HT1080 (cell line): ENCODE measurements at places on chromosomes 16 and 17.
A peak's percentile ranks its signal among the peaks of the same experiment; 100 is the strongest.

- DNase-seq = peak; percentile 89
These were observed 9.7 kb upstream of the ARL2BP start for GRCh38 chr16:57235128-57236021.

- no peak for DNase-seq
These were observed 45.7 kb upstream of the FAM20A start for GRCh38 chr17:68646626-68647526.

DNA sequence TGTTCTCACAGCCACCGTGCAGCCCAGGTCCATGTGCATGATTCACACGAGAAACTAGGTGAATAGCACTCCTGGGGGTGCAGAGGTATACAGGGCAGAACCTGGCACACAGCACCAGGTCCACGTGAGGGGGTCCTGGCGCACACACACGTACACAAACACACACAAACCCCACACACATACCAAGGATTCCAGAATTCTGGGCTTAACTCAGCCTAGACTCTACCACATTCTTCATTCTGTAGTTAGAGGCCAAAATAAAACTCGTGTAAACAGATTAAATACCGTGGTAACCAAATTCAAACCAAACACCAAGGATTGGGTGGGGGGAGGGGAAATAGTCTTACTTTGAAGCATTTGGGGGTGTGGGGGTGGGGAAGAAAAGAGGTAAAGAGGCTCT, 58.5 kb downstream of the XYLT1 start:
- DNase-seq = no peak

DNA sequence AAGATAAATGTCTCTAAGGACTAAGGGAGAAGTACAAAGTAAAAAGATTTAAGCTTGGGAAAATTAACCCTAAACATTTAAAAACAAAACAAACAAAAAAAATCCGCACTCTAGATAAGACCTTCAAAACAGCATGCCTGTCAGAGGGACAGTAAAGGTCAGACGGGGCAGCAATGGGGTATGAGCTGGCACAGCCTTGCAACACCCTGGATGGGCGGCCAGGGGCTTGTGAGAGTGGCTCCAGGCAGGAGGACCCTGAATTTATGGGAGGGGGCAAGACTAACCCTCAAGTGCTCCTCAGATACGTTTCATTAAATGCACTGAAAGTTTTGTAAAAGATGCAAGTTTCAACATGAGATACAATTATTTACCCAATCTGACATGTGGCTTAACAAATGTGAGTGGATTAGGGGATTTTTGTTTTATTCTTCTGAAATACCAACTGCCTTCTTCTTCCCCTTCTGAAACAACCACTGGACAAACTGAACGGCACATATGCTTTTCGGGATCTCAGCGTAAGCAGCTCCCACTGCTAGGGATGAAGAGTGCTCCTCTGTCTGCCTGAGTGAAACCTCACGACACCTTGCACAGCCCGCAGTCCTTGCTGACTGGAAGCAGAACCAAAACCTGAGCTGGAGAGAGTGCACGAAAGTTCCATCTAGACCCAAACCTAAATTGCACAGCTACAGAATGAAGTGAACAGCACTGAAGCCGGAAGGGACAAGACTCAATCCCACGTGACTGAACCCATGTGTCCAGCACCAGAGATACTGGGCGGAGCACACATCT, 128.4 kb downstream of the ANKRD11 start:
- DNase-seq = no peak

- DNase-seq = no peak
These were observed 4.3 kb downstream of the CENPX start for GRCh38 chr17:82018152-82018988.

DNA sequence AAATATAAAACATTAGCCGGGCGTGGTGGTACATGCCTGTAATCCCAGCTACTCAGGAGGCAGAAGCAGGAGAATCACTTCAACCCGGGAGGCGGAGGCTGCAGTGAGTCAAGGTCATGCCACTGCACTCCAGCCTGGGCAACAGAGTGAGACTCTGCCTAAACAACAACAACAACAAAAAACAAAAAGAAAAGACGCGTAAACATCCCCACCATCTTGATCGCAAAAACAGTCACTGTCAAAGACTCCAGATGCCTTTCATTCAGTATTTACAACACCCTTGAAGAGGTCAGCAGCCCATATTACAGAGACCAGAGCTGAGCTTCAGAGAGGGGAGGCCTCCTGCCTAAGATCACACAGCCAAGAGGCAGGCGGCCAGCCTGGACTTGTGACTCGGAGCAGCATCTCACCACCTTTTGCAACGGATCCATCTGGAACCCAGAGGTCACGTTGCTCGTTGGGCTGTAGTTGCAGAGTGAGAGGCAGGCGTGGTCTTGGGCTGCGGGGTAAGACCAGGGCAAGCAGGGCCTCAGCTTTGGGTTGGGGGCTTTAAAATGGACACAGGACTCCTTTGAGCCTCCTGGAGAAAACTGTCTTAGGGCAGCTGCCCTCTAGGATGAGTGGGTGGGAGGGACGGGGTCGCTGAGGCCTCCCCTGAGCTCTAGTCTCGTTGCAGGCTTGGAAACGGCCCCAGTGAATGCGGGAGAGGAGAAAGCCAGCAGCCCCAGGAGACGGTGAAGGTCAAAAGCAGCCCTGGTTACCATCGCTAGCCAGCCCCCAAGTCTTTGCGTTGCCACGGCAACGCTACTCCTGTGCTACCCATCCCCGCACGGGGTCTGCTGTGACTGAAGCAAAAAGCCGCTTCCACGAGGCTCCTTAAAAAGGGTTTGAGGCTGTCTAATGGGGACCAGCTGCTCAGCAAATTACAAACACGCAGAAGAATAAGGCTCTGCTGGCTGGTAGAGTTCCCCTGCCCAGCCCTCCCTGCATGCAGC, 26.1 kb downstream of the LGALS3BP start:
- DNase-seq = no peak

DNA sequence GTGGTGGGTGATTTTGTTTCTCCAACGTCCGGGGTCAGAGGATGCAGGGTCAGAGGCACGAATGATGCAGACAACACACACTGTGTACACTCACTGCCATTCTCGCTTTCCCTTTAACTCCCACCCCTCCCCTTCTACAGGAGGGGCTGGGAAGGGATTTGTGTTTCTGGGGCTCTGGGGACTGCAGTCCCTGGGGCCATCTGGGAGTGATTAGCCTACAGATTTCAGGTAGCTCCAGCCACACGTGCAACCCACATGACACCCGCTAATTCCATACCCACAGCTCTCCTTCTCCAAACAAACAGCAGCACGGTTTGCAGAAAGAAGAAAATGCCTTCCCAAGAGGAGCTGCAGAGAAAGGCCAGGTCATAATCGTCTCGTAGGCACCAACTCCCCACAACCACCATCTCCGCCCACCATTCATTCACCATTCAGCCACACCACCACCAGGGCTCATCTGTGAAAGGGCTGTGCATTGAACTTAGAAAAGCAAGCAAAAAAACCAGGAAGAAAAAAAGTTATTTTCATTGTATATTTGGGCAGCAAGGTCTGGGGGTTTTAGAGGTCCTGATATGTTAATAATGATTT, 9.4 kb upstream of the SOX9 start:
- DNase-seq = no peak

DNA sequence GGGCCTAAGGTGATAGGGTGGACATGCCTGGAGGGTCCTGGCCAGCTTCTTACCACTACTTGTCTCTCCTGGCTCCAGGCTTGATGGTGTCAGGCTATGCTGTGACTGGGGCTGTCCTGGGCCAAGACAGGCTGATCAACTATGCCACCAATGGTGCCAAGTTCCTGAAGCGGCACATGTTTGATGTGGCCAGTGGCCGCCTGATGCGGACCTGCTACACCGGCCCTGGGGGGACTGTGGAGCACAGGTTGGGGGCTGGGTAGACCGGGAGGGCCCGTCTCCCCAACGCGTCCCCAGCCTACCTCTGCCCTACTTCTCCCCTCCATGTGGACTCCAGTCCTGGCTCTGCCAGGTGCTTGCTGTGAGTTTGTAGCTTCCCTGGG, 4.5 kb downstream of the SPATA20 start:
- no peak for DNase-seq

DNA sequence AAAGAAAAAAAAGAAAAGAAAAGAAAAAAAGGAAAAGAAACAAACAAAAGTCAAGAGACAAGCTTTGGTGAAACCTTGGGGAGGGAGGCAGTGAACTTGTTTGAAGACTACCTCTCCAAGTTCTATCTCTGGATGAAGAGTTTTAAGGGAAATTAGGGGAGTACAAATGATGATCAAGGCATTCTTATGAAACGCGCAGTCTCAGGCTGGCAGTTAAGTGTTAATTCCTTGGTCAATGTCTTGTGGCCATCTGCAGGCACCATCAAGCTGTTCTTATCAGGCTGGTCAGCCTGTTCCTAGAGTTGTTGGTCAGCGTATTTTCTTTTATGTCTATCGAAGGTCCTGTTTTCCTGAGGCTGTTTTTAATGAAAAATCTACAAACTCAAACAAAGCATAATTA, 8.2 kb upstream of the DRG2 start:
- DNase-seq = no peak

DNA sequence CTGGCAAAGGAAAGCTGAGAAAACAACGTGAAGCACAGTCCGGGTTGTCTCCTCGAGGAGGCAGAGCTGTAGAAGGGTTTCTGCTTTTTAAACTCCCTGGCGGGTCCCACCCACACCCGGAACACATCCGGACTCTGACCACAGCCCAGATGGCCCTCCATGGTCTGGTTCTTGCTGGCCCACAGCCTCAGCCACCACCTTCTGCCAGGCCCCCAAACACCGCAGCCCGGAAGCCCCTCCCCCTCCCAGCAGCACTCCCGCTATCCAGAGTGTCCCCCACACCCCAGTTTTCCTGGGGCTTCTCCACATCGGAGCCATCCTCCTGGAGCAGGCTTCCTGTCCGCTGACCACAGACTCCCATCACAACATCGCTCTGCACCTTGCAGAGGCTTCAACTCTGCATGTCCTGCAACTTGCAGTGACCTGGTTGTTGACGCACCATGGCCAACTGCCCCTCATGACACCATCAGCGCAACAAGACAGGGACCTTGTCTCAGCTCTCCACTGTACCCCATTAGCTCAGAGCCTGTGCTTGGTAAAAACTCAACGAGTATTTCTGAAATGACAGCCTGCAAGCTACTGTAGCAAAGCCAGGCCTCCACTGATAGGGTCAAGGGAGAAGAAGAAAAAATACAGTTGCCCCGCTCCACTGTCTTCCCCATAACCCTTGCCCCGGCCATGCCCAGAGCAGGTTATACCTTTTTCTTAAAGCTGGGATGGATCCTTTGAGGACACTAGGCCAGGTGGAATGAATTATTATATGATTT, 129.8 kb downstream of the C16orf78 start:
- no peak for DNase-seq

DNA sequence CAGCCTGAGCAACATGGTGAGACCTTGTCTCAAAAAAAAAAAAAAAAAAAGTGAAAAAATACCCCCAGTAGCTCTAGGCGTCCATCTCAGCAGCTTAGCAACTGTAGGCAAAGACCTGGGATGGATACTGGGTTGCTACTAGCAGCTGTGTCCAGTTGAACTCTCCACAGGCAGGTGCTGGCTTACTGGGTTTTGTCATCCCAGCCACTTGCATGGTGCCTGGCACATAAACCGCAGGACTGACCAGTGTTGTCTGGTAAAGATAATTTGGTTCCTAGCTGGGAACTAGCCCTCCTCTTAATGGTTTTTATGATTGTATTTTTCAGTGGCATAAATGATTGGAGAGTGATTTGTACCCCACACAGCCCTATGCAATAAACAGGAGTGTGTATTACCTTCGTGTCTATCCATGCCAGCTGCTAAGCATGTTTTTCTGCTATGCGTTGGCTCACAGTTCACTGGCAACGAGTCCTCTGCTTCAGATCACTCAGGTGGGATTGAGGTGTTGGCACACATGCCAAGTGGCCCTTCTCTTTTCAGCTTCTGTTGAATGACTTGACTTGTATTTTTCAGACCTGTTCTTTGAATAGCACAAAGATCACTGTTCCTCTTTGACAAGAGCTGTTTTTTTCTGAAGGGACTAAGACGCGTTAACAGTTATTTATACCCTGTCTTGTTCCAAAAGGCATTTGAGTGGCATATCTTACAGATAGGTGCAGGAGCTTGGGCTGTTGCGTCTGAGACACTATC, 352.9 kb downstream of the SNX29 start:
- DNase-seq = no peak

- DNase-seq = peak; percentile 4
These were observed 224.1 kb downstream of the GSG1L start for GRCh38 chr16:27839419-27839818.

DNA sequence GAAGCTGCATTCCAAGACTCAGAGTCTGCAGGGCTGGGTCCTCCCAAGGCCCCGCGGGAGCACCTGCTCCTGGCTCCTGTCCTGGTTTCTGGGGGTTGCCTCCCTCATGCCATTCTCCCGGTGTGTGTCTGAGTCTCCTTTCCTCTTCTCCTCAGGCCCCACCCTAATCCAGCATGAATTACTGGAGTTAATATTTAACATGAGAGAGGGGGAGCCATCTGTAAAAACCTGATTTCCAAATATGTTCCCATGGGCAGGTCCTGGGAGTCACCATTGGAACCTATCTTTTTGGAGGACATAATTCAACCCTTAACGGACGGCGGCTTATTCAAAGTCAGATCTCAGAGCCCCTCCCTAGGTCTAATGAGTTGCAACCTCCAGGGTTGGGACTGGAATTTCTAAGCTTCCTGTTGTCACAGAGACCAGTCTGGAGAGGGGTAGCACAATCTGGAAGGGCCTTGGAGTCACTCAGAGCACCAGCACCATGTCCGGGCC, 5.4 kb downstream of the C17orf99 start:
- DNase-seq = no peak

DNA sequence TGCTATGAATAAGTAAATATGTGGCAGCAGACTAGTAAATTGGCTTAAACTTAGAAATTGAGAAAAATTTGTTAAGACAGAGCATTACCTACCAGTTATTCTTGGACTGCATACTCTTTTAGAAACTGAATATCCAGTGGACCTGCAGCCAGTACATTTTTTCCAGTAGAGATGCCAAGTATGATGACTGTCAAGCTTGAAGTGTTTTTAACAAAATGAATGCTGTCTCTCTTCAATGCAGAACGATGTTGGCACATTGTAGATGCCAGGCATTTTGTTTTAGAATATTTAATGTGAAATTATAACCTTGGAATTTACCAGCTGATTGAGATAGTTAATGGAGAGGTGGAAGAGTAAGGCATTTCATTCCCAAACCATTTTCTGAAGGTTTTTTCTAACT, 52.5 kb downstream of the NFAT5 start:
- no peak for DNase-seq
